ENCODE measurements at places on chromosomes 2 and 18.

DNA sequence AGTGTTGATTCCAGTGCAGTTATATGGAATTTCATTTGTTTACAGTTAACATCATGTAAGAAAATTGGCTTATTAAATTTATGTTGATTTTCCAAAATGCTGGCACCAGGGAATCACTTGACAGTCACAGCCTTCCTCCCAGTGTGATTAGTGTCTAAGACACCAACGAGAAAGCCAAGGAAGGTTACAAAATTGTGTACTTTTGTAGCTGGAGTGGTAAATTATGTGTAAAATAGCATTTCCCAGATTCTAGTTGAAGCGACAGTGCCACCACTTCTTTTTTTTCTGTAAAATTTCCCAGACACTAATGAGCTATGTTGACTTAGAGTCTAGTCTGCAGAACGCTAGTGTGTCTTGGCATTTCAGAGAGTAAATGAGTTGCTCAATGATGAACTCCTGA is 101.3 kb downstream of the NCK2 start:
- DNase-seq: no peak

DNA sequence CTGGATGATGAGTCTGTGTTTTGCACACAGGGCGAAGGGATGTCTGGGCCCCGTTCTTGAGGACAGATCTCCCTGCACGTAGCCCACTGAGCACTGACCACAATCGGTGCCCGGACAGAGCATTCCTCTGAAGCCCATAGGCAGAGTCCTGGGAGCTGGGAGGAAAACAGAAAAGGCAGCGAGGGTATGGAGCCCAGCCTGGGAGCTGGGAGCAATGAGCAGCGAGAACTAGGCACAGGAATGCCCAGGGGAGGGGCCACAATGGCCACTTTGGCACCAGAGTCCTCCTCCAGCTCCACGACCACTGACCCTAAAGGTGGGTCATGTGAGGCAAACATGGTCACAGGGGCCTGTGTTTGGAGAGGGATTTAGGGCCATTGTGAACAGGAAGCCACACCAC is 333.9 kb downstream of the EIPR1 start:
- no peak for DNase-seq

DNA sequence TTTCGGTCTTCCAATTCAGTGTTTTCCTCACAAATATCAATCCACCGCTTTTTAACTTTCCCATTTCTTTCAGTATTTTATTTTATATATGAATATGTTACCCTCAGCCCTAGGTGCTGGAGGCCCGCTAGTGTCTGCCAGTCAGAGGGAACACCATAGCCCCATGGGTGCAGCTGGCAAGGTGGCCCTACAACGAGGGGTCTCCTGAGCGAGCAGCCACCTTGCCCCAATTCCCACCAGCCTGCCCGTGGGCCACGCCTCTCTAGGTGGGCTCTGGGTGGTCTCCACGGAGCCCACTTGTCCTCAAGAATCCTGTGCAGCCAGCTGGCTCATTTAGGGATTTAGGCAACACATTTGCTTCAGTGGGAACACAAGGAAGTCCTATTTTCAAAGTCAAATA is 72.5 kb upstream of the RGPD5 start:
- DNase-seq: no peak

DNA sequence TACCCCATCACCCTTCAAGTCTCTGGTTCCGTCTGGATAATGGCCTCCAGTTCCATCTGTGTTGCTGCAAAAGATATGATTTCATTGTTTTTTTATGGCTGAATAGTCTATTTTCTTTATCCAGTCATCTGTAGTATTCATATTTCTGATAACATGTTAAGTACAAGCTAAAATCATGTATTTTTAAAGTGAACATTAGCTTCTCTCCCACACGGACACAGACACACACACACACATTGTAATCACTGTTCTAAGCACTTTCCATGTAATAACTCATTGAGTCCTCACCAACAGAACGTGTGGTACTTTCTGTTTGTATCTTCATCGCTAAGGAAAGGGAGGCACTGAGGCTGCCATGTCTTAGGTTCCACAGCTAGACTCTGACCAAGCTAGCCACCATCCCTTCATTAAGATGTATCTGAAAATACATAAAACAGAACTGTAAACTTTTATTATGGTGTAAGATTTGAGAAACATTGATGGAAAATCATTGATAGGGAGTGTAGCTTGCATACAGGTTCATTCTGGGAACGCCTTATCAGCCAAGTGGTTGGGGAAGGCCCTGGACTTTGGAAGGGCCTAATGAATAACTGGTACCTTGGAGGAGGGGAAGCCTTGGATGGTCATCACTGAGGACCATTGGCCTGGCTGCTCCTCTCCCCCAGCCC is 8.1 kb downstream of the NCK2 start:
- DNase-seq: no peak

- no peak for DNase-seq
These were observed 73.0 kb downstream of the FSIP2 start for GRCh38 chr2:185811580-185811979.

GRCh38 chr2:126536605-126537200 is 119.3 kb upstream of the GYPC start:
- no peak for DNase-seq

DNA sequence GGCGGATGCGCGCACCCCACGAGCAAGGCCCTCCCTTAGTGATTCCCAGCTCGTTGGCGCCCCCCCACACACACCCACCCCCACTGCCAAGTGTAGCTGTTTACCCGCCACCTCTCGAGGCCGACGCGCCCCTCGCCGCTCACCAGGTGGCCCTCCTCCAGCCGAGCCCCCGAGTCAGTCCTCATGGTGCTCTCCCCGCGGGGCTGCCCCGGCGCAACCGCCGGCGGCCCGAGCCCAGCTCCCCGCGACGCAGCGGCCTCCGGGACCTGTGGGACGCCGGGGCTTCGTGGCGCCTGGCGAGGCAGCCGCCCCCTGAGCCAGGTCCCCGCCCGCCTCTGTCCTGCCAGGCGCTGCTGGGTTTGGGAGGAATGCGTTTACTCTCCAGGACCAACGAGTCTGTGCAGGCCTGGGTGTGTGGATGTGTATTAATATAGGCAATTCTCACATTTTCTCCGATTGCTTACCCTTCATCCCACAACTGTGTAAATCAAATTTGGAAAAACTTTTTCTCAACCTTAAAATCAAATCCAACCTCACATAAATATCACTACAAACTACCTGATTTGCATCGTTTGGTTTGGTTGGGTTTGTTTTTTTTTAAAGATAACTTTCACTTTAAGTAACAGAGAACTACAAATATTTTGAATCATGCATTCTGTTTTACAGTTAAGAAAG is at the start of gene TMEM237:
Gene TMEM237 (minus strand): TSS at position 288 of the 675 bp plus-strand sequence. CDS start 103 bp downstream, at position 185.
- DNase-seq: peak; percentile 41

DNA sequence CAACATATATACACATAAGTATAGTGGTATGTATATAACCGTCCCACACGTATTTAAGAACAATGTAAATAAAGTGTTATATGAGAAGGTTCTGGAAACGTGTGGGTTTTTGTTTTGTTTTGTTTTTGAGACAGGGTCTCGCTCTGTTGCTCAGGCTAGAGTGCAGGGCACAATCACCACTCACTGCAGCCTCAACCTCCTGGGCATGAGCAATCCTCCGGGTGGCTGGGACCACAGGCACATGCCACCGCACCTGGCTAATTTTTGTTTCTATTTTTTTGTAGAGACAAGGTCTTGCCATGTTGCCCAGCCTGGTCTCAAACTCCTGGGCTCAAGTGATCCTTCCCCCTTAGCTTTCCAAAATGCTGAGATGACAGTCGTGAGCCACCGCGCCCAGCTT is 6.2 kb downstream of the ADAM17 start:
- DNase-seq: no peak

DNA sequence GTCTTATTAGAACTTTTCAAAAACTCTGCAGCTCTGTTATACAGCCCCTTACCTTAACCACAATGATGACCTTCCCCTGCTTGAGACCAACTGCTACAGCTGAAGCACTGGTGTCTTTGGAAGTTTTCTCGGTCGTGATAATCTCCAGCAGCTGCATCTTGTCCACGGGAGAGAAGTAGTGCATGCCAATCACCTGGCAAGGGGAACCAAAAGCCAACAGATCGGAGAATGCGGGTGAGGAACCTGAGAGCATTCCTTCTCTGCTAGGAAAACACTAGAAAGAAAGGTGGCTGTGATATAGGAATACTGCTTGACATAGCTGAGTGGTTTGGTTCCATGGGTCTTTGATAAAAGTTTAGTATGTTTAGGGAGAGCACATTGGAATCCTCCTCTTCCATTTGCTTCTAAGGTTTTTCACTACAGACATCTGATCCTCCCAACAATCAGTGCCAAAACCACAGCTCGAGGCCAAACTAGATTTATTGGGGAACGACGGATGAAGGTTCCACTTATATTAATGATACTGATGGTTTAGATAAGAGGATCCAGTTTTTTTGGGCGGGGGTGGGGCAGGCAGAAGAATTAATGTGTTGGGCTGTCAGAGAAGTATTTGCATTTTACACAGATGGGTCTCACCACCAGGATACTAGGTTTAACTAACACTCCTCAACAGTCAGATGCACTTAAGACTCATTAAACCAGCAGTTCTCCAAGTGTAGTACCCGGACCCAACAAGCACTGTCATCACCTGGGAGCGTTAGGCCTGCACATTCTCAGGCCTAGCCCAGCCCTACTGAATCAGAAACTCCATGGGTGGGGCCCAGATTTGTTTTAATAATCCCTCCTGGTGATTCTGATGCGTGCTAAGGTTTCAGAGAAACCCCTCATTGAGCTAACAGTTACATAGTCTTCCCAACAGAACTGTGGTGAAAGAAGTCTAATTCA is 22.4 kb downstream of the GAREM2 start:
- DNase-seq: no peak

DNA sequence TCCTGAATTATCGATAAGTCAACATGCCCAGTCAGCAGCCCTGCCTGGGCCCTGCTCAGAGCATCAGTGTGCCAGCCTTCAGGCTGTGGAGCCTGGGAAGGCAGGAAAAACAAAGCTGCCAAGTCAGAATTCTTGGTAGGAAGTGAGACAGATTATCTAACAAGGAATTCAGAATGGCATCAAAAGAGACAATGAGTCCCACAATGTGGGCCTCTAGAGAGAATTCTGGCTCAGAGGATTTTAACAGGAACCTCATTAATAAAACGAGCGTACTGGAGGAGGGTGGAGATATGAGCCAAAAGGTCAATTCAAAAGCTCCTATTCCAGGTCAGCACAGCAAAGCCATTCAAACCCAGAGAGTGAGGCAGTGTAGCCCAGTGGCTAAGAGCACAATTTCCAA is 327.6 kb upstream of the MMADHC start:
- DNase-seq: no peak

GRCh38 chr2:226409134-226409533 is 390.5 kb downstream of the IRS1 start:
- DNase-seq: no peak

DNA sequence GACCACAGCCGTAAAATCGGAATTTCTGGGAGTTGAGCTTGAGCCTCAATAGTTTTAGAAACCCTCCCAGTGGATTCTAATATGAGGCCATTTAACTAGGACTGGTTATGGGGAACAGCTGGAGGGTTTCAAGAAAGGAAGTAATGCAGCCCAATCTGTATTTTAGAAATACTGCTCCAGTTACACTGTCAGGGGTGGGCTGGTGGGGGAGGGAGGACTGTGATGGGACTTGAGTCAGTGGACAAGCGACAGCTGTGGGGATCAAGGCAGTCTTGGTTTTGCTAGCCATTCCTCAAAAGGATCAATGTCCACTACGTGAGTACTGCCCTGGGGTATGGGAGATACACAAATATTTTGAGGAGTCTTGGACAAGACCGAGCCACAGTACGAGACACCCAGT is 34.8 kb downstream of the ASB1 start:
- no peak for DNase-seq

Data from stimulated activated CD4-positive, alpha-beta T cell treated with anti-CD3 and anti-CD28 coated beads, Interleukin-2, amount 100 ng/mL, for 4 hours (primary cell).